ENCODE measurements at places on chromosomes 7 and 10.

- DNase-seq, result no peak
These were observed 9.7 kb downstream of the MDFIC start for GRCh38 chr7:114931656-114932011.

DNA sequence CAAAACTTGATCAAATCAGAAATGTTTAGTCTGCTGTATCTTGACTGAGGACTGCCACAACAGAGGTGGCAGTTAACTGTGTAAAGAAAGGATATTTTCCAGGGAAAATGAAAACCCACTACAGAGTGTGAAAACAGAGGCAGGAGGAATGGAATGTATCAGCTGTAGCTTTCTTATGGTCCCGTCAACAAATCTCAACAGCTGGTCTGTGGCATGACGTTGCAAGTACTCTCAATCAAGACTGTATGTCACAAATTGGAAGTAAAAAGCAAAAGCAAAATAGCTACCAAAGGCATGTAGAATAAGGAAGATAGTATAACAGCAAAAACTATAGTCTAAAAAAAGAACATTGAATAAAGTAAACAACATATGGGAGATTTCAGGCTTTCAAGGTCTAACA lies 123.5 kb downstream of the KMT2C start:
- DNase-seq, result no peak

DNA sequence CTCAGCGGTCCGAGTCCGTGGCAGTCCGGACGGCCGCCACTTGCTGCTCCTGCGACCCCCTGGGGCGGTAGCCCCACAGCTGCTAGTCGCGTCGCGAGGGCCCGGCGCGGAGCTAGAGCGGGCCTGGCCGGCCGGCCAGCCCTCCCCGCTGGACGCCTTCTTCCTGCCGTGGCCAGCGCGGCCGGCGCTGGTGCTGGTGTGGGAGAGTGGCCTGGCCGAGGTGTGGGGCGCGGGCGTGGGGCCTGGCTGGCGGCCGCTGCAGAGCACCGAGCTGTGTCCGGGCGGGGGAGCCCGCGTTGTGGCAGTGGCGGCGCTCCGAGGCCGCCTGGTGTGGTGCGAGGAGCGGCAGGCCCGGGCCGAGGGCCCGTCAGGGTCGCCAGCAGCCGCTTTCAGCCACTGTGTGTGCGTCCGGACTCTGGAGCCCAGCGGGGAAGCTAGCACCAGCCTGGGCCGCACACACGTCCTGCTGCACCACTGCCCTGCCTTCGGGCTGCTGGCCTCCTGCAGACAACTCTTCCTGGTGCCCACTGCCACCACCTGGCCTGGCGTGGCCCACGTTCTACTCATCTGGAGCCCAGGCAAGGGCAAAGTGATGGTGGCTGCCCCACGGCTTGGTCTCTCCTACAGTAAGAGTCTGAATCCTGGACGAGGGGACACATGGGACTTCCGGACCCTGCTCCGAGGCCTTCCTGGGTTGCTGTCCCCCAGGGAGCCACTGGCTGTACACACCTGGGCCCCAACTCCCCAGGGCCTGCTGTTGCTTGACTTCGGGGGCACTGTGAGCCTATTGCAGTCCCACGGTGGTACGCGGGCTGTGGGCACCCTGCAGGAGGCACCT lies 631 bp downstream of the HPS6 start:
- no peak for DNase-seq

GRCh38 chr10:28020993-28021982 lies 22.4 kb upstream of the ODAD2 start:
- no peak for DNase-seq

- peak; percentile 50 for DNase-seq
These were observed 2.4 kb downstream of the CDK6 start for GRCh38 chr7:92833766-92834506.

- no peak for DNase-seq
These were observed 386.7 kb upstream of the LRRN3 start for GRCh38 chr7:110704225-110704624.

GRCh38 chr7:98217623-98218582 lies 6.7 kb downstream of the BHLHA15 start:
- no peak for DNase-seq

DNA sequence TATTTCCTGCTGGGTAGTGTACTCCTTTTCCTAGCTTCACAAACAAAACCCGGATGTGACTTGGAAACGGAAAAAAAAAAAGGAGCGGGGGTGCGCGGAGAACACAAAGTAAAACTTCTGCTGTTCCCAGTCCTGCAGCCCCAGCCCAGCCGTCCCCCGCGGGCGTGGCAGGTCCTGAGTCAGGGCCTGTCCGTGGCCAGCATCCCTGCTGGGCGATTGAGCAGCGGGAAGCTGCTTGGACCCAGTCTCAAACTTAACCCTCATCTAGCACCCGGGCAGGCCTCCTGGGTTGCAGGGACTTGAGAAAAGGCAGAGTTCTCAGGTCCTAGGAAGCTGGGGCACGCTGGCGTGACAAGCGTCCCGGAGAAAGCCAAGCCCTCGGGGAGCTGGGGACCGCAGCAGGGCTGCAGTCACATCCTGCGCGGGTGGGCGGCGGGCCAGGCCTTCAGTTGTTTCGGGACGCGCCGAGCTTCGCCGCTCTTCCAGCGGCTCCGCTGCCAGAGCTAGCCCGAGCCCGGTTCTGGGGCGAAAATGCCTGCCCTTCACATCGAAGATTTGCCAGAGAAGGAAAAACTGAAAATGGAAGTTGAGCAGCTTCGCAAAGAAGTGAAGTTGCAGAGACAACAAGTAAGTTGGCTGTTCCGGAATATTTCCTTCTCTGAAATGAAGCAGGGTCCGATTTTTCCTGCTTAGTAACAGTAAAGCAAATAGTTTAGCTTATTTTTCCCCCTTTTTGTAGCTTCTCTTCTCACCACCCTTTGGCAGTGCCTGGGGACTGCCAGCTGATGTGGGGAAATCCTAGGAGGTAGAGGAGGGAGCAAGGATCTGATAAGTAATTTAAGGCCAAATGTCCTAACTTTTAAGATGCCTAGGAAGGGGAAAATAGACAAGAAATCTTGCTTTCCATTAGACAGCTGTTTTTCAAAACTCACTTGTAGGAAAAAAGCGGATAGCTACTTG lies at the start of gene GNG11:
TSS of gene GNG11 (plus strand) at position 129 of the 960 bp plus-strand sequence. CDS start at position 532, 403 bp downstream.
- no peak for DNase-seq

DNA sequence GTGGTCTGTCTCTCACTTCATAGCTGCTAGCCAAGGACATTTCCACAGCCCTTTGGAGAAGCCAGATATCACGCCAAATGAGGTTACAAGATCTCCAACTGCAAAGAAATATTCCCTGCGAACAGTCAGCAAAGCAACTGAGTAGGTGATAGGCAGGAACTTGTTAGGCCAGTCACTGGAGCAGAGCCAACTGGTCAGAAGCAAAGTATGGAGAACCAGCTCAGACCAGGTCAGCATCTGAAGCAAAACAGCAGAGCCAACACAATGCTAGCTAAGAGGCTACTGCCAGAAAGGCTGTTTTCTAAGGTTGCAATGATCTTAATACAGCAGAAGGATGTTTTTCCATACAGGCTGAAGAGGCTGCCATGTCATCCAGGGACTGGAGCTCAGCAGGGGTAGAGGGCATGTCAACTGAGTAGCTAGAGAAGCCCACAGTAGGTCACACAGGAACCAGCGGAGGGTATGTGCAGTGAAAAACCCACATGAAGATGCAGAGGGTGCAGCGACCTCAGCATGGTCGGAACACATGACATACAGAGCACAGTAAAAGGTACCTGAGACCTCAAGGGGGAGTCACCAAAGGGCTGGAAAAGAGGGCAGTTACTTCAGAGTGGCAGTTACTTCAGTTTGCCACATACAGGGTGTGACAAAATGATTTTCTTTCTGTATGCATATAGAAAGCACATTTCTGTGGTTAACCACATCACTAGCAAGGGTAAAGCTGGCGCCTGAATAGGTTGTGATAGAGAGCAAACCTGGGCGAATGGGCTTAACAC lies 8.9 kb downstream of the SEC31B start:
- peak; percentile 39 for DNase-seq

- DNase-seq, result no peak
These were observed 36.4 kb downstream of the IL2RA start for GRCh38 chr10:6025683-6026255.

DNA sequence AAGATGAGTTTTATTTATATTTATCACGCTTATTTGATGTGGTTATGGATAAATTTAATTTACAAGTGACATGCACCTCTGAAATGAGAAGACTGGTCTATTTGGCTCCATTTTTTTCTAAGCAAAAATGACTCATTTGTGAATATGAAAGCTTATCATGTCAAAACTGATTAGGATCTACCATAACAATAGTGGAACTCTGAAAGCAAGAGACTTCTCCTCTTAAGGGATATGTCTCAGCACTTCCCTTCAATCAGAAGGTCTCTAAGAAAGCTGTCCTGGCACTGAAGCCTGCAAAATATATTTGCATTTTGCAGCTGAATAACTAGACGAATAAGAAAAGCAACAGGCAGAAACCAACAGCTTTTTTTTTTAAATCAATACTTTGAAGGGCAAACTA lies 12.7 kb downstream of the FAS start:
- DNase-seq, result no peak

DNA sequence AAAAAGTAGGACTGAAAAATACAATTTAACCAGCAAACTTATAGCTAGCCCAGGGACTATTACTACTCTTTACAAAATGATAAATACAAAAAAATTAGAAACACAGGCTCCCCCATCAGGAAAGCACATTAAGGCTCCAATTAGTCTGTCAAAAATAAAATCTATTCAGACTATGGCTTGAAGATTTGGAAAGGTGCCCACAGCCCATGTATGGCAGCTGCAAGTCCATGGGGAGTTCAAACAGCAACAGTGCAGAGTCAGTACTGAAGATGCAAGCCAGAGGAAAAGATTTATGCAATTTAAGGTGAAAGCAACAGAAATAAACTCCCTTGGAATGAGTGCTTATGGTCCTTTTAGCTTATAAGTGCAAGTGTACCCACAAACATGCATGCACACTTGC lies 29.7 kb downstream of the IMMP2L start:
- no peak for DNase-seq

DNA sequence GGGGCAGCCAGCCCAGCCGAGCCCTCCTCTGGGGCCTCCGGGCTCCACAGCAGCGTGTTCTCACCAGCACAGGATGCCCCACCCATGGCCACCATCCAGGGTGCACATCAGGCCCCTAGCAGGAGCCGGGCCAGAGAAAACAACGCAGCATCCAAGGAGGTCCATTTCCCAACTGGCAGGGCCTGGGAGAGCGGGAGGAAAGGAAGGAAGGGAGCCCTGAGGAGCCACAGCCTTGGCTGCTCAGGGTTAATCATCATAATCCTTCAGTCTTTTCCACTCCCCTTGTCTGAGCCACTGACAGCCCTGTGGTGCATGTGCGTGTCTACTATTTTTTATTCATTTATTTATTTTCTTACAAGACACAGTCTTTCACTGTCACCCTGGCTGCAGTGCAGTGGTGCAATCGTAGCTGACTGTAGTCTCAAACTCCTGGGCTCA lies 3.6 kb downstream of the PLAC9 start:
- no peak for DNase-seq

DNA sequence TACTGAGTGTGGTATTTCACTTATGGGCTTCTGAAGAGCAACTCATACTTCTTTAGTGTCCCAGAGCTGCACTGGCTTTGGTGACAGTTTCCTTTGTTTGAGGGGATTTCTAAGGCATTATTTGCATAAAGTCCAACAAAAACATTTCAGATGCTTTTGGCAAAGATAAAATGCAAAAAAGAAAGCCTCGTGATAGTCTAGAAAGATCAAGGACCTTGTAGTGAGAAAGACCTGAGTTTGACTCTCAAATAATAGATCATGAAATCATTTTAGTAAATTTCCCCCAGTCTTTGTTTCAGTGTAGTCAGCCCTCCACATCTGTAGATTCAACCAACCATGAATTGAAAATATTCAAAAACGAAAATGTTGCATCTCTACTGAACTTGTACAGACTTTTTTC lies 107.4 kb downstream of the EEPD1 start:
- DNase-seq, result no peak

GRCh38 chr7:102425639-102426267 lies 7.6 kb upstream of the ORAI2 start:
- DNase-seq, result peak; percentile 76

DNA sequence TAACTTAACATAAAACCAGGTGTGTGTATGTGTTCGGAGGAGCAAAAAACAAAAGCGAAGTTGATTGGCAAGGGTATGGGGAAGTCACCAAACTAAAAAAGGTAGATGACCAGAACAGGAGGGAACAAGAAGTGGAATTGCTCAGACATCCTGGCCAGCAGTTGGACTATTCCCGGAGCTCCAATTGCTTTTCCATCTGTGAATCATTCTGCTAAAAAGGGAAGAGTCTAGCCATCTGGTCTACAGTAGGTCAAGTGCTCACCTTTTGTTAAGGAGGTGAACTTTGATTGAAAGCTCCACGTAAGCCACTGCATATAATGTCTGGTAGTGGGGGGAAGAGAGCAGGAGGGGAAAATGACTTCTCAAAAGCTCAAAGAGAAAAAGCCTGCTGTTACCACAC lies 50.0 kb upstream of the BET1 start:
- no peak for DNase-seq

DNA sequence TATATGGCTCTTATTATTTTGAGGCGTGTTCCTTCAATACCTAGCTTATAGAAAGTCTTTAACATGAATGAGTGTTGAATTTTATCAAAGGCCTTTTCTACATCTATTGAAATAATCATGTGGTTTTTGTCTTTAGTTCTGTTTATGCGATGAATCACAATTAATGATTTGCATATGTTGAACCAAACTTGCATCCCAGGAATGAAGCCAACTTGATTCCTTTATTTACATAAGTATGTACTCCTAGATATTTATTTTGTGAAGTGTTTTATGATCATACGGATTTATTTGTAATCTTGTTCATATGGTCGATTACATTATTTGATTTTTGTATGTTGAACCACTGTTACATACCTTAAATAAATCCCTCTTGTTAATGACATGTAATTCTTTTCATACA lies 244.3 kb upstream of the KCND2 start:
- DNase-seq, result no peak

GRCh38 chr7:16836481-16836880 lies 31.7 kb upstream of the AGR2 start:
- no peak for DNase-seq

- DNase-seq, result no peak
These were observed 52.8 kb downstream of the DDC start for GRCh38 chr7:50512384-50512783.

- DNase-seq, result no peak
These were observed 178.6 kb downstream of the FANK1 start for GRCh38 chr10:126075009-126075408.

DNA sequence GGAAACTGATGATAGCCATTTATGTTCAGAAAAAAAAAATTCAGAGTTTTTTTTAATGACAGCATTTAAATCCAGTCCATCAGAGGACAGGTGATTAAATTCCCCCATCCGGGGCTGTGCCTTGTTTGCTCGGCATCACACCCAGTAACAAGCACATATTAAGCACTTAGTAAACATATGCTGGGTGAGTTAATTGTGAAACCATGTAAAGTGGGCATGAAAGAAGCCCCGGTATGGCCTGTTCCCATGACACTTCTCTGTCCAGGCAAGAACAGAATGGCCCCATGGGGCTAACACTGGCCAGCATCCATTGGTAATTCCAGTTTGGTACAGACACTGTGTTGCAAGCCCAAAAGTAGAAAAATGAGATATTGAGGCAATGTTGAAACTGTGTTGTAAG lies 220.8 kb upstream of the RNF32 start:
- no peak for DNase-seq
